ENCODE measurements at places on chromosomes 4 and X.

DNA sequence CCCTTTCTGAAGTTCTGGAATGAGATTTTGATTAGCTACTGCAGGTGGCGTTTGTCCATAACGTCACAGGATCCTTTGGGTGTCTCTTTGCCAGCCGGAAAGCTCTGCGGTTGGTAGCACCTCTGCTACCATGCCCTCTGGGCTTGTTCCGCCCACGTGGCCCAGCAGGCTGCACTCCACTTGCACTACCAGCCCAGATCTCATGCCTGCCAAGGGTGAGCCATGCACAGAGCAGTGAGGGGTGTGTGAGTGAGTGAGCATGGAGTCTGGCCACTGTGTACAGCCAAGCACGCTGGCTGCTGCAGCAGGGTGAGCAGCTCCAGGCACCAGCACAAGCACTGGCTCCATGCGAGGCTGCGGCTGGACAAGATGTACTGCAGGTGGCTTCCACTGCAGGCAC is 6.6 kb upstream of the HNRNPD start:
- no peak for DNase-seq

GRCh38 chr4:186149872-186150271 is 41.5 kb upstream of the CYP4V2 start:
- DNase-seq: no peak

GRCh38 chr4:80135702-80136058 is 61.6 kb upstream of the PRDM8 start:
- no peak for DNase-seq

GRCh38 chr4:39323821-39324220 is 42.3 kb downstream of the RFC1 start:
- DNase-seq: no peak

DNA sequence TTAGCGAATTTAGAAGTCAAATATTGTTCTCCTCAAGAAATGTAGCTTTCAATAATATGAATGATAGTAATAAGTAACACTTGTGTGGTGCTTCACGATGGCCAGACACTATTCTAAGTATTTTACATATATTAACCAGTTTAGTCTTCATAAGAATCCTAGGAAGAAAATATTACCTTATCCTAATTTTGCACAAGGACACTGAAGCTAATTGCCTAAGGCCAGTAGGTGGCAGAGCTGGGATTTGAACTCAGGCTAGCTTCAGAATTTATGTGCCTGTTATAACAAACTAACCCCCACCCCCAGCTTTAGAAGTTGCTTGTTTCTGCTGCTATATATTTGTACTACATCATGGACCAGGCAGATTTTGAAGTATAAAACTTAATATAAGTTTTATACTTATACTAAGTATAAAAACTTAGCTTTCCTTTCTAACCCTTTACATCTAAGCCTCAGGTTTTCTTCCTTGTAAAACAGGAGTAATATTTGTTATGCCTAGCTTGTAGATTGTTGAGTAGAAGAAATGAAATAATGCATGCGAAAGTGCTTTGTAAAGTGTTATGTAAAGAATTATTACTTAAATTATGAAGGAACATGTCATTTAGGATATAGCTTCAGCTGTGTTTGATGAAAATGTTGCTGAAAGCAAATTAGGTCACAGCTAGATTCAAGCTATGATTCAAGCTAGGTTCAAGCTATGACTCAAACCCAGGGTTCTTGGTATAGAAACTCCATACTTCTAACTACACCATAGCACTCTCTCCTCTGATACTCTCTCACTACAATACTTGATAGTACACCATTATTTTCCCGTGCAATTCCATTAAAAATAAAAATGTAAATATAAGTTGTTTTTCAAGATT is 4.2 kb upstream of the CDS1 start:
- DNase-seq: no peak

- DNase-seq: no peak
These were observed 76.5 kb downstream of the ZNF518B start for GRCh38 chr4:10380735-10381134.
